Lower lobe of right lung (tissue), 2 donors: ENCODE measurements at places on chromosomes 11 and 22. TPM values are rescaled to one million over a fixed set of nuclear protein-coding genes. Genes with fewer than 3 reads are reported as not detected.

Gene DDI1
- not detected for total RNA-seq

Gene KCNJ11
- 4.3 TPM for total RNA-seq

Gene GAS2
- 2.6 TPM for total RNA-seq

Gene OR8G5
- 0.35 TPM for total RNA-seq

GRCh38 chr22:29816128-29816527 lies 21.9 kb downstream of the ASCC2 start:
- peaks cover 89% of the 10 kb centered on the region for H3K36me3 ChIP-seq
- no peak overlapping the region for H3K27ac ChIP-seq
- H3K4me1 ChIP-seq: peaks cover 21% of the 10 kb centered on the region
- H3K27me3 ChIP-seq: no peaks in the 10 kb centered on the region
- no peak overlapping the region for H3K4me3 ChIP-seq
- no peak for DNase-seq
